ENCODE measurements at places on chromosomes 3 and 15. TPM values are rescaled to one million over a fixed set of nuclear protein-coding genes. Genes with fewer than 3 reads are reported as not detected.

- no peak for DNase-seq
Measured at GRCh38 chr3:35864871-35865270, 225.5 kb downstream of the ARPP21 start.

DNA sequence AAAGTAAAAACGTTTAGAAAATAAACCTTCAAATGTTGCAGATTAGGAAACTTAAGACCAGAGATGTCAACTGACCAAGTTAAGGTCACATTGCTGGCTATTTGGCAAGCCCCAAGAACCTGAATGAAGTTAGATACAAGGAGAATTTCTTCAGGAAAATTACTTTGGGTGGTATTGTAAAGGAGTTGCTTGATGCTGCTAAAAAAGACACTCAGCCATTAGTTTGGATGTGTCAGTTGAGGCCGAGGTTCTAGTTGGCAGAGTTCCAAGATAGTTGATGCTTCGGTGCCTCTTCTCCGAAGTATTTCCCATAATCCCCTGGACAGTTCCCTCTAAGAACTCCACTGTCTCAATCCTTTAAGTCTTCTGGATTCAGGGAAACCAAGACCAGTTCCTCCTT is 24.3 kb downstream of the SIAH2 start:
- no peak for DNase-seq

GRCh38 chr3:197795200-197795599 is 4.1 kb downstream of the LRCH3 start:
- no peak for DNase-seq

DNA sequence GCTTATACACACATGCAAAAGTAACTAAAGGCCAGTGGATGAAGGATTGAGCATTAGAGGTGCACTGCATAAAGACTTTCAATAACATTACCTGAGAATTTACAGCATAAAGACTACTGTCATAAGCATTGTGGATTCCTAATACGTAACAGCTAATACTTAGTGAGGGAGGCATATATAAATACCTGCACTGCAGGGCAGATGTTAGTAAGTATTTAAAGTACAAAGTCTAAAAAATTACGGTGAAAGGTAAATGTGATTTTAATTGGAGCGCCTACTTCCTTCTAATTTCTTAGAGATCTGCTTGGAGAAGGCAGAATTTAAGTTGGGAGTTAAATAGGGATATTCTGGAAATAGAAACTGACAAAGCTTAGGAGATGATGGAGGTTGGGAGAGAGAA is 25.4 kb upstream of the TRPM7 start:
- DNase-seq, result no peak

- no peak for DNase-seq
Measured at GRCh38 chr15:33194237-33194636, 277 bp downstream of the FMN1 start.

GRCh38 chr3:54835701-54836100 is 92.2 kb downstream of the LRTM1 start:
- no peak for DNase-seq

- DNase-seq, result no peak
Measured at GRCh38 chr3:67489816-67490215, 164.6 kb downstream of the SUCLG2 start.

HMG20A gene
- 18.2 TPM for polyA plus RNA-seq

GNB4 gene
- 4.5 TPM for polyA plus RNA-seq

EIF4E3 gene
- polyA plus RNA-seq, result 16.4 TPM

TM4SF4 gene
- 0.10 TPM for polyA plus RNA-seq
